ENCODE measurements at places on chromosomes 4 and X.

GRCh38 chrX:11100281-11101035, 10.7 kb upstream of the HCCS start:
- no peak for DNase-seq

- no peak for DNase-seq
These were observed 112.9 kb downstream of the PTPN13 start for GRCh38 chr4:86706923-86707597.

DNA sequence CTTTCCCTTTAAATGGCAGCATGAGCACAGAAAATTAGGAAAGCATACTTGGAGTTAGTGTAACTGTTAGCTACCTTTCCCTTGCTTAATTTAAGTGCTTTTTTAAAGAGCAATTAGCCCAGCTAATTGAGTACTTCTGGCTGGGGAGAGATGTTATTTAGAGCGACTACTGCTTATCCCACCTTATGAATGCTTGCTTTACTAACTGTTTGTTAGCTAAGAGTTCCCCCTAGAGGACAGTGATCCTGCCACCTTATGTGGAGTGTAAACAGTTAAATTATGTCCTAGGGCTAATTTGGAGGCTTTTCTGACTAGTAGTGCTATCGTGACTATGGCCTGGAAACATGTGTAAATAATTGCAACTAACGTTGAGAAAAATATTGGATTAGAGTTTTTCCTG, 909.4 kb downstream of the FSTL5 start:
- DNase-seq, result no peak

DNA sequence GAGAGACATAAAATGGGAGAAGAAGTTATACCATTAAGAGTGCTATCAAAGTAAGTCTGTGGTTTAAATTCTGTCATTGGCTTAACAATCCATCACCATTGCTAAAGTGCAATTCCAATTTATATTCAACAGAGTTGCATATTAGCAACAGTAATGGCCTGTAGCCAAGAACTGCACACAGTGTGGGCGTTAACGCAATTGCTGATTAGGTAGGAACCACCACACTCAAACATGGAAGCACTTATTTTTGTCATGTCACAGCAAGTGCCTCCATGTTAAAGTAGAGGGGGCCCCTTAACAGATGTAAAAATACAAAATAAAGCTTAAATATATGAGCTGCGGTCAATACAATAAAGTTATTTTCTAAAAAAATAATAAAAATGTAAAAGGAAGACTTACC, 10.8 kb downstream of the LARP7 start:
- no peak for DNase-seq

- no peak for DNase-seq
These were observed 182.2 kb upstream of the GATB start for GRCh38 chr4:151942971-151943370.

DNA sequence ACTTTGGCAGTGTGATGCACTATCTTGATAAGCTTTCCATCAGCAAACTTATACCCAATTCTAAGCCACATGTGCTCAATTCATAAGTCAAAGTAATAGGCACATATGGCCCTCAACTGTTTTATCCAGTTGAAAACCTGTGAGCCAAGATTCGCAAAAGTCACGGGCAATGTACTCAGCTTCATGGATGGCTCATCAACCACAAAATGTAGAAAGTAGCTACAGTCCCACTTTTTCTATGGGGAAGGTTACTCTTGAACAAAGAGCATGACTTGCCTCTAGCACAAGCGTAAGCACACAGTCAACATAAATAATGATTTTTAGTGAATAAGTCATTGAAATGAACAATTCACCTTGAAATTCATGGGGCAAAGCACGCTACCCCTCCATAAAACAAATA, 25.1 kb upstream of the DDX53 start:
- DNase-seq, result no peak

- no peak for DNase-seq
These were observed 980 bp upstream of the FHDC1 start for GRCh38 chr4:152935143-152935542.

DNA sequence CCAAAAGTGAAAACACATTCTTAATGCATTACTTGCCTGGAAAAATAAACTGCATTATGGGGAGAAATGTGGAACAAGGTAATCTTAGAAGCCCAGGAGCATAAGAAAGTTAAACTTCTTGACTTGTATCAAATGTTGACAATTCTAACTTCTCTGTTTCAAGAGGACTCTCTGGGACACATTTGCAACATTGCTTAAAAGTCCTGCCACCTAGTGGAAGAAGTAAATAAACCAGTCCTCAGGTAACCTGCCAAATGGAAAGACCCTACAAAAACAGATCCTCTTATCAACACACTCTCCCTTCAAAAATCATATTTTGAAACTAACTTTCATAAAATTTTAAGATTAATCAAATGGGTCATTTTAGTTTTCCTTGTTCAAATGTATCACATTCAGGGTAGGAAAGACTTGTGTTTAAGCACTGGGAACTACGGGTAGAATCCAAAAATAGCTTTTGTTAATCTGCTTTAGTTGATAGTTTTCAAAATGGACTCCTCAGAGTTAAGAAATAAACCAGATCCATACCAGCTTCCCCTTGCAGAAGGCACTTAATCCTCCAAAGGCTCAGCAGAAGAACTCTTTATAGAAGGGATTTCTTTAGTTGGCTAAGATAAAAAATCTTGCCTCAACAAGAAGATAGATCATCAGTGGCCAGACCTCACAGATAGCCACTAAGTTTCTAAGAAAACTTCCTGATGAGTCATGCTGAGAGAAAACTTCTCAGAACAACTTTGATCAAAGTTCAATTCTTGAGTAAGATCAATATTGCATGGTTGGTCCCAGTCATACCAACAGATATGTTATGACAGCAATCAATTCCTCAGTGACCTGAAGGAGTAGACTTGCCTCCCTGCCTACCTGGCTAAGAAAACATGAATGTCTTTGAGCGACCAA, 141.7 kb downstream of the HHIP start:
- DNase-seq, result no peak

- DNase-seq, result no peak
These were observed 1.5 kb downstream of the KLHL2 start for GRCh38 chr4:165208741-165209388.

DNA sequence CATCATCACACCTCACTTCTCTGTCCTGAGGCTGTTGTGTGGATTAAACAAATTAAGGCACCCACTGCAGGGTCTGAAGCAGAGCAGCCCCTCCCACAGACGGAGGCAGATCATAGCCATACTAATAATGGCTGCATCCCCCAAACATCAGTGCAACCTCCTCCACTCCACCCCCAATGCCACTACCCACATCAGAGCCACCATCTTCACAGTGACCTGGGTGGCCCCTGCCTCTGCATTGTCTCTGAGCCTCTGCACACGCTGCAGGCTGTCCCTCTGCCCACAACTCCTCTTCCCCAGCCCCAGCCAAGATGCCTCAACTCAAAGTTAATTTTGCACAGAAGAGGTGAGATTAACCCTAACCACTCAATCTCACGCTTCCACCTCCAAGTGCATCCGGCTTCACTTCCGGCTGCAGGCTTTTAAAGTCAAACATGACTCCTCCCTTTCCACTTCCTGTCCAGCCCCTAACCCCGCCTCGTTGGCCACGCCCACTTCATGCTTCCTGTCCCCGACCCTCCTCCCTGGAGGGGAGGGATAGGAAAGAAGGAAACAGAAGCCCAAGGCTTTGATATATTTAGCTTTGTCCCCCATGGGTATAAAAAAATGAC, 22.7 kb downstream of the JAKMIP1 start:
- no peak for DNase-seq

DNA sequence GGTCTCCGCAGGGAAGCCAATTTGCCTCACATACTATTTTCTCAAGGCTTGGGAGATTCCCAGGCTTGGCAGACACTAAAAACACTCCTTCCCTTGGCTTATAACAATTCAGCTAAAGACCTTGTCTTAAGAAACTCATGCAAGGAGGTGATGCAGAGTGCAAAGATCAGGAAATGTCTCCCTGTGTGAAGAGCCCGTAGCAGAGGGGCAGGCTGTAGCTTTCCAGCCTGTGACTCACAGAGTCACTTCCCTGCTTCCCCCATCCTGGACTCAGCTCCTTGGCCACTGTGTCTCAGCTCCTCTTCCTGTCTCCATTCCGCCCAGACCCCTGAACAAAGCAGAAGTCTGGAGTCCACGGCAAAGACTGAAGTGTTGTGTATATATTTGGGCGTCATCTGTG, 56.1 kb downstream of the KDR start:
- DNase-seq, result no peak

Data from HS-27A (cell line).